ENCODE measurements at places on chromosomes 1 and 21.

DNA sequence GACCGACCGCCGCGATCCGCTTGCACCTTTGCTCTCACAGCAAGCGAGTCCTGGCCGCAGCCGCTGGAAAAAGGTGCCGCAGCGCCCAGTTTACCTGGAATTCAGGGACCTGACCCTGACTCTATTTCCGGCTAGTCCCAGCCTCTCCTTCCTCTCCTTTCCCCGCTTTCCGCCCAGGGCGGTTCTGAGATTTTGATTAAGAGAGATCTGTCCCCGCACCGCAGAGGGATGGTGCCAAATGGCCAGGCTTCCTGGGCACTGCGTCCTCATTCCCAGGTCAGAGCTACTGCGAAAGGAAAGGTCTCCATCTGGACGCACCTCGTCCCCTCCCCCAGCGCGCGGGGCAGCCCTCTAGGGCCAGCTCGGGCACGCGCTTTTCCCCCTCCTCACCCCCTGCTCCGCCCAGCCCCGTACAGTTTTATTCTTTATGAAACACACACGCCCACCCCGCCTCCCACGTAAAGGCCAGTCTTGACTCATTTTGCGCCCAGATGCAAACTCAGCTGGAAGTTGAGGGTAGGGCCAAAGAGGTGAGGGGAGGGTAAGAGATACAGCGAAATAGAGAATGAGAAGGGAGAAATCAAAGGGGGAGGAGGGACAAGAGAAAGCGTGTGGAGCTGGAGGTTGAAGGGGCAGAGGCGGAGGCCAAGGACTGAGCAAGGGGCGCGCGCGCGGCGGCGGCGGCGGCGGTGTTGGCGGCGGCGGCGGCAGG is 411.8 kb upstream of the ESRRG start:
- no peak for DNase-seq

DNA sequence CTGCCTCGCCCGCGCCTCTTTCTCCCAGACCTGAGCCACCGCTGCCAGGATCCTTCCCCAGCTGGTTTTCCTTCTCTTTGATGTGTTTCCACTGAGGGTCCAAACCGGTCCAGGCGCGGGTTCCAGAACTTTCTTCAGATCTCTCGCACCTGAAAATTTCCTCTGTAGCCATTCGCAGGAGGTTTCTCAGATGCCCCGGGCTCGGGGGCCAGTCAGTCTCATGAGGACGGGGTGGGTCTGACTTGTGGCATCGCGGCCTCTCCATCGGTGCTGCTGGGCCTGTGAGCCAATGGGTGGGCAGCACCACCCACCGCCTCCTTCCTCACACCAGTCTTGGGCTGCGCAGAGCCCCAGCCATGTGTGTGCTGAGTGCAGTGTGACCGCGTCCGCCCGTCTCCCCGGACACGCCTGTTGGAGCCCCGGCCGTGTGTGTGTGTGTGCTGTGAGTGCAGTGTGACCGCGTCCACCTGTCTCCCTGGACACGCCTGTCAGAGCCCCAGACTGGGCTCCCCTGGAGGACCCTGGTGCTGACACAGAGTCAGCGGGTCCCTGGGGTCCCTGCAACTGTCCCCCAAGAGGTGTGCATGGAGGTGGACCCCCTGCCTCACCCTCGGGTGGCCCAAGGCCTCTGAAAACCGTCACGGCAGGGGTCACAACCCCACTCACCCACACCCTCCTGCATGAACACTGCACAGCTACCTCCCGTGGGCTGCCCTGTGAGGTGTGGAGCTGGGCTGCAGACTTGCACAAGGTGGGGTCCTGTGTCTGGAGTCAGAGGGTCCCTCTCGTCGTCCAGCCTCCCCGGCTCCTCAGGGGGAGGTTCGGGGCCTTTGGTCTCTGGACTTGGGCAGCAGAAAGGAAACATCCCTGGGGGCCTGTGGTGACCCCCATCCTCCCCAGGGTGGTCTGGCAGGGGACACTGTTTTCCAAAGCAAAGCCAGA is 20.2 kb downstream of the COL18A1 start:
- DNase-seq = no peak

DNA sequence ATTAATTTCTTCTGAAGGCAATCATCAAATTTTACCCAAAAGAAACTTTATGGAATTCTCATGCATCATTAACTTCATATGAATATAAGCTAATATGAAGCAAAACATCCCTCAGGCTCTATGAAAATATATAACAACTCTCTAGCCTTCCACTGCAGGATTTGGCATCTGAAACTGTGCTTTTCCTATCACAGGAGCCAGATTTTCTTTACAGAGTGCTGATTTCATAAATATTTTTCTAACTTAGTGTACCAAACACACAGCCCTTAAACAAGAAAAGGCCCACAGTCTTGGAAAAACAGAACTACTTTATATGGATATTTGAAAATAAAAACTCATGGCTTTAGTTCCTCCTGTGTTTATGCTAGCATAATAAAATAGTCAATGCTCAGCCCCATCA is 559.5 kb upstream of the CHRM3 start:
- DNase-seq = no peak

DNA sequence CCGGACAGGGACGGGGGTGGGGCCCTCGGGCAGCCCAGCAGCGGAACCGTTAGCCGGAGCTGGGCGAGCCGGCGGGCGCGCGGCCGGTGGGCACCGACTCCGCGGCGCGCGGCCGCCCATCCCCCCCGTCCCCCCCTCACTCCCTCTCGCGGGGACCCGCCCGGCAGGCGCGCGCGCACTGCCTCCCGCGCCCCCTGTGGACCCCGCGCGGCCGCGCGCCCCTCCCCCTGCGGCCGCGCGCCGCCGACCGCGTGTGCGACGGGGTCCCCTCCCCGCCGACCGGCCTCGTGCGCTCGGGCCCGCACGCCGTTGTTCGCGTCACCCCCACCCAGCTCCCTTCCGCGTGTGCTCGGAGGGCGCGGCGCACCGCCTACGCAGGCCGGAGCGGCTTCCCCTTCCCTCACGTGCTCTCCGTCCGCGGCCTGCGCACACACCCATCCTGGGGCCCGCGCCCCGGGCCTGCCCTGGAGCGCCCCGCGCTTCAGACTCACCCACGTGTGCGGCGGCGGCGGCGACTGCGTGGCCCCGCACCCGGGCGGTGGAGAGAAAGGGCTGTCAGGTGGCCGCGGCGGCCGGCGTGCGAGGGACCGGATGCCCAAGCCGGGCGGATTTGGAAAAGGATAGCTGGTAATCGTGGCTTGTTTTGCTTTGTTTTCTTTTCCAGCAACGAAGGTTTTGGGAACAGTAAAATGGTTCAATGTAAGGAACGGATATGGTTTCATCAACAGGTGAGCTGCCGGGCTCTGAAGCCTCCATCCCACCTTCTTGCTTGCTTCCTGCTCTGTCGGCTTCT is 717 bp downstream of the YBX1 start:
- peak; percentile 42 for DNase-seq

GRCh38 chr1:69305621-69306020 is 262.1 kb upstream of the LRRC7 start:
- DNase-seq = no peak

DNA sequence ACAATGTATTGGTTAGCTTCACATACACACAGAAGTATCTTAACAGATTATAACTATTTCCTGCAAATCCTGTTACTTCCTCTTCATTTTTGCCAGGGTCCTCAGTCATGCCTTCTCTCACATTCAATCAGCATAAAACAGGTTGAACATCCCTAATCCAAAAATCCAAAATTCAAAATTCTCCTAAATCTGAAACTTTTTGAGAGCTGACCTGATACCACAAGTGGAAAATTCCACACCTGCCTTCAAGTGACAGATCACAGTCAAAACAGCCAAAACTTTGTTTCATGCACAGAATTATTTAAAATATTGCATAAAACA is 62.9 kb upstream of the FBXO28 start:
- no peak for DNase-seq

- DNase-seq = no peak
Observed at GRCh38 chr21:32088471-32088870, 190.4 kb downstream of the MIS18A start.

DNA sequence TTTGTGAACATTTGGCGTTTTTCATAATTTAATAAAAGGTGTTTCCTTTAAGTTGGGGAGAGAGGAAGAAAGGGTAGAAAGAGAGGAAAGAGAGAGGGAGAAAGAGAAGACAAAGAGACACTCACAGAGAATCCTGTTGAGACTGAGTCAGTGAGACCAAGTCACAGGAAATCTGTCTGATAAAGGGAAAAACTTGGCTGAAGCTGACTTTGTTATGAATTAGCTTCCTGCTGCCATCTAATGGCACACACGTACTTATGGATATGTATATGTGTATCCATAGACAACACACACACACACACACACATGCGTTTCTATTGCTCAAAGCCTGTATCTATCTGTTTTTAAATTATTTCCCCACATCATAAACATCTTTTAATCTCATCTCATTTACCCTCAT is 42.5 kb upstream of the DISC1 start:
- DNase-seq = no peak

GRCh38 chr1:2921970-2922686 is 99.1 kb upstream of the ACTRT2 start:
- DNase-seq = peak; percentile 57

DNA sequence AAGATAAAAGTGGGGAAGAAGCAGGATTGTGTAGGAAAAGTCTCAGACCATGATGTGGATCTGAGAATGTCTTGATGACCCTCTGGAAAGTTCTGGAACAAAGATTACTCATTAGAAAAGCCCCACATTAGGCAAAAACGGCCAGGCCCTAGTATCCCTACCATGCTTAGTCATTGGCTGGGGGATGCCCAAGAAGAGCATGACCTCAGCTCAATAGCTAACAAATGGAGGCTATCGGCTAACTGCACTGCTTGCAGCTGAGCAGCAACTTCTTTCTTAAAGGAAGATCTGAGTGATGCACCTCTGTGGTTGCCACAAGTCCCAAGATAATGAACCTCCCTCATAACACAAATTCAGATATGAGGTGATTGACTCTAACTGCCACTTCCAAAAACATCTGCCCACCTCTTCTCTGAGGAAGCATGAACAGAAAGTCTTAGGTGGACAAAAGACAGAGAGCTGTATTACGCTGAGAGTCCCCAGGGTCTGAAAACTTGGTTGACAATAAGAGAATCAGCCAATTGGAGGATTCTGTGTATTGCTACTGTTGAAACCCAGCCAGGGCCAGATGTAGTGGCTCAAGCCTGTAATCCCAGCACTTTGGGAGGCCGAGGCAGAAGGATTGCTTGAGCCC is 64.6 kb upstream of the AK4 start:
- no peak for DNase-seq

DNA sequence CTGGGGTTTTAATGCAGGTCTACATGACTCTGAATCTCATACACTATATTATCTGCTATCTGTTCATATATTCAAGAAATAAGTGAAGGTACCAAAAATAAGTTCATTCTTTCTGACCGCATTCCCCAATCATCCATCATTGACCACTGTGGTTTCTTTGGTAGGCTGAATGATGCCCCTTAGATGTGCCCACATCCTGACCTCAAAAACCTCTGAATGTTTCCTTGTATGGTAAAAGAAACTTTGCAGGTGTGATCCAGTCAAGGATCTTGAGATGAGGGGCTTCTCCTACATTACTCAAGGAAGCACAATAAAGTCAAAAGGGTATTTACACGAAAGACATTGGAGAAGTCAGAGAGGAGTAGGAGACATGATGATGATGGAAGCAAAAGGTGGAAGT is 60.6 kb upstream of the LRRC8B start:
- DNase-seq = no peak

GRCh38 chr1:214285610-214286440 is 4.9 kb downstream of the SMYD2 start:
- DNase-seq = no peak

DNA sequence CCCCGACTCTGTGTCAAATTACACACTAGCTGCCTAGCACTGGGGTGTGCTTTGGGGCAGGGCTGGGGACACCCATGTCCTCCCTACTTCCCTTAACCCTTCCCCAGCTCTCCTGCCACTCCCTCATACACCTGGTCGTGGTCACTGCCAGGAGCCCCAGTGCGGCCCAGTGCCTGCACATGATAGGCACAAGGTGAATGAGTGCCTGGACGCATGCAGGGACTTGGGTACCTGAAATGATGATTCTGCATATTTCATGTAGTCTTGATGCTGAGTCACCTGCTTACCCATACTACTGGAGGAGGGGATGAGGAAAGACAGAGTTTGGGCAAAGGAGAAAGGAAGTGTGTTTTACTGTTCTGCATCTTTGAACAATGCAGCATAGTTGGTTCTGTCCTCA is 1.5 kb upstream of the VANGL2 start:
- DNase-seq = no peak

- no peak for DNase-seq
Observed at GRCh38 chr1:156106624-156107488, 7.7 kb upstream of the LMNA start.

DNA sequence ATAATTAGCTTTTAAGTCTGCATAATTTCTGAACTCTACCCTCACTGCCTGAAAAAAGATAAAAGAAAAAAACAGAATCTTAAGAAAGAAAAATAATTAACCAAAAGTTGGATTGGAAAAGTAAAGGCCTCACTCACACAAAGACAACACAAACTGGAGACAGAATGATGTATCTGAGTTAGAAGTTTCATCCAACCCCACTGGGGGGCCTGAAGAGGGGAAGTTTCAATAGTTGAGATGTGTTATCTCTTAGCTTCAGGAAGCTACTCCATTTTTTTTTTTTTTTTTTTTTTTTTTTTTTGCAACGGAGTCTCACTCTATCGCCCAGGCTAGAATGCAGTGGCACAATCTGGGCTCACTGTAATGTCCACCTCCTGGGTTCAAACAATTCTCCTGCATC is 19.9 kb downstream of the SYDE2 start:
- DNase-seq = no peak

GRCh38 chr1:225691377-225691776 is 38.5 kb upstream of the ENAH start:
- DNase-seq = no peak

DNA sequence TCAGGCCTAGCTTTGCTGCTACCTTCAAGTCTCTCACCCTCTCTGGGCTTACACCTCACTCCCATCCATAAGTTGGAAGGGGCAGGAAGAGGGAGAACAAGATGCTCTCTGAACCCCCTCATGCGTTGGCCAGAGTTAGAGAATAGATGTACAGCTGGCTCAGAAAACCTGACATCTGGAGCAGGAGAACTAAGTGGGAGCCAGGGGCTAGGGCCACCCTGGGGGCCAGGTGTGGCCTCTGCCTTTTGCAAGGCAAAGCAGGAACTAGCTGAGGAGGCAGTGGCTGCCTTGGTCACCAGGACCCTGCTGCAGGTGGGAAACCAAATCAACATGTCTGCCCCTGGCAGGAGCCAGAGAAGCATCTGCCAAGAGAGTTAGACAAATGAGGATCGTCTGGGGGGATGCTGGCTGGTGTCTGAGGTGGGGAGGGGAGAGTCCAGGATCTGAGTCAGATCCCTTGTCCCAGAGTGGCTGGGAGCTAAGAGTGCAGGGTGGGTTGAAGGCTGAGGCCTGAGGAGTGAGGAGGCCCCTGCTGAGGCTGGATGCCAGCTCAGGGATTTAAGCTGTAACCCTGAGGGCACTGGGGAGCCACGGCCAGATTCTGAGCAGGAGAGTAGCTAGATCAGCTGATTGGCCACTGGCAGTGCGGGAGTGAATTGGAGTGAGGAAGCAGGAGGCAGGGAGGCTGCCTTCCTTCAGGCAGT is 115.0 kb downstream of the EPHB2 start:
- DNase-seq = no peak

- no peak for DNase-seq
Observed at GRCh38 chr1:168088511-168089325, 48.0 kb downstream of the GPR161 start.

GRCh38 chr1:5927506-5928370 is 64.5 kb downstream of the NPHP4 start:
- no peak for DNase-seq

Measured in stimulated activated CD4-positive, alpha-beta T cell treated with anti-CD3 and anti-CD28 coated beads, Interleukin-2, amount 100 ng/mL, for 48 hours (primary cell).